ENCODE measurements at places on chromosomes 1 and 21.

DNA sequence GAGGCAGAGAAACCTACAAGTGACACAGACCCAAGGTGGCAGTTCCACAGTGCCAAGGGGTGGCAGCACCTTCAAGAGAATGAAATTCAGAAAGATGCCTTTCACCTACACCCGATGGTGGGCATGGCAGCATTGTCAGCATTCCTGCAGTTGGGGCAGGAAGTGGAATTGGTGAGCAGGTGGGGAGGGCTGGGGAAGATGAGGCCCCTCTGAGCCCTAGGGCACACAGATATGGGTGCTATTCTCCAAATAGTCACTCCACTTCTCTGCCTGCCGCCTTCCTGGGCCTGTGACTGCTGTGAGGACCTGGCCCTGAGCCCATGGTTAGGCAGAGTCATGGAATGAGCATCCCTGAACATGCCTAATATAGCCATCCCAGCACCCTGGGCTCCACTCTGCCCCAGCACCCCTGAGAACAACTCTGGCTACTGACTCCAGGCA is 8.3 kb downstream of the SHISA4 start:
- no peak for DNase-seq

DNA sequence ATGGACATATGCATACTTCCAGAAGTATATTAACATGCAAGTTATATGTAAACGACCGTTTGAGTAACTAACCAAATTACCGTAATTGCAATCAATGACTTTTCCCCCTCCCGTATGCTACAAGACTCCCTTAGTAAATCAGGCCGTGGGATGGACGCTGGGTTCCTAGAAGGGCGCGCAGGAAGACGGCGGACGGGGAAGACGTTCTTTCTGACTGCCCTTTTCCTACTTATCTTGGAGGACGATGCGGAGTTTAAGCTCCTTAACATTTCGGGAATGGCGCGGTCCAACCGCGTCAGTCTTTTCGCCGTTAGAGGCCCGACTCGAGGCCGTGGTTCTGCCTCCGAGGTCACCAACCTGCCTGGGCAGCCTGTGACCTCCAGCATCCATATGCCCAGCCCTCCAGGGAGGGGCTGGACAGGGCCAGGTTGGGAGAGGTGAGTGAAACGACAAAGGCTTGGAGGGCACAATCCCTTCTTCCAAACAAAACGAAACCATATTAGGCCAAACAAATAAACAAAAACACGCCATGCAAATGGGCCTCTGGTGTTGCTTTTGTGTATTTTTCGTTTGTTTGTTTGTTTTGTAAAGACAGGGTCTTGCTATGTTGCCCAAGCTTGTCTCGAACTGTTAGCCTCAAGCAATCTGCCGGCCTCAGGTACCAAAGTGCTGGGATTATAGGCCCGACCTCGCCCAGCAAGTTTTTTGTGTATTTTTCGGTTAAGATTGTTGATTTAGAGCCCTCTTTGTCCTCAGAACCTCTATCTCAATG is 873 bp upstream of the PI4KB start:
- no peak for DNase-seq

DNA sequence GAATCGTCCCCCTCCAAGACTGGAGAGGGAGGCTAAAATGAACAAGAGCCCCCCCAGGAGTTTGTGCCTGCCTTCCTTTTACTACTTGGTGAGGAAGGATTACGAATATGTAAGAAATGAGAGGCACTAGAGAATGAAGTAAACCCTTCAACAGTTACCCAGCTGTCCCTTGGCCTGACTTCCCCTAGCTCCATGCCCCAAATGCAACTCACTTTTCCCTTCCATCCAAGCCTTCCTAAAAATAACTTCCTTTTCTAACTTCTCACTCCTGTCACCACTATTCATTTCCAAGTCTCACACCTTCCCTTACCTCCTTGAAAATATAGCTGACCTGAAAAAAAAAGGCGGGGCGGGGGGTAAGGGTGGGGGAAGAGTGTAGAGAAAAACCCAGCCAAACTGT is 96.6 kb upstream of the HNRNPU start:
- no peak for DNase-seq

DNA sequence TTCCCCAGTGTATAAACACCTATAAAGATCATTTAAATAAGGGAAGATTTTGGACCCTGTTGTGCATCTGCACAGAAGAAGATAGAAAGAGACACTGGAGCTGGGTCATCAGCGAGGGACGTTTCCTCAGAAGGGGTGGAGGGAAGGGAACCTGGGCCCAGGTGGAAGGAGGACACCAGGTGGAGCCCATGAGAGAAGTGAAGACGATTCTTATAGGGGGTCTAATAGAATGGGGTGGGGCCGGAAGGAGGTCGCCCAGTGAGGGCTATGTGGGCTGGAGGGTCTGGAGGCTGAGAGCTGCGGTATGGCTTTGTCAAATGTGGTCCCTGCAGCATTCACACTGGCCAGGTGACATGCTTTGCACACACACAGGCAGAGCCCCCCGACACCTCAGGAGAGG is 13.7 kb downstream of the KIRREL1 start:
- DNase-seq, result no peak

DNA sequence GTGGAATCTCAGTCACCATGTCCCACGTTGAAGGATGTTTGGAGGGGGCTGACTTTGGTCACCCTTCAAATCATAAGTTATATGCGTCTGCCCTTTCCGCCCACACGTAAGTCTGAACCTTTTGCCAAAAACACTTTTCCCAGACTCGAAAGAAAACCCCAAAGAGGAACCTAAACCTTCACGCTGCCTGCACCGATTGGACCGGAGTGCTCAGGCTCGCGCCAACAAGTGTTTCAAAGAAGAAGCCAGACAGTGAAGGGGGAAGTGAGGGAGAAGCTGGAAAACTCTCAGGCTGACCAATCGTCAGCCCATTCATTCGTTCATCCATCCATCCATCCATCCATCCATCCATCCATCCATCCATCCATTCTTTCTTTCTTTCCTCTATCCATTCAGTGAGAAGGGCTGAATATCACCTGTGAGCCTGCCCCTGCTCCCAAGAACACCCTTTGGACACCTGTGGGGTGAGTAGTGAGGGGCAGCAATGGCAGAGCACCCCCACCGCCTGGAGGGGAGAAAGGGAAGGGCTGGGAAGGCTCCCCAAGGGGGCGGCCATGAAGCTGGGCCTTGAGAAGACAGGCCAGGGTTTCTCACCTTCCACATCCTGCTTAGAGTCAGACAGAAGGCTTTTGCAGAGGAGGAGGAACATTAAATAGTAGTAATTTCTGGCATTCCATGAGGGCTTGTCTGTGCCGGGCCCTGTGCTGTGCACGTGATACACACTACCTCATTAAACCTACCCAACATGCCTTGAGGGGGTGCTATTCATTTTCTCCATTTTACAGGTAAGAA is 27.1 kb upstream of the RUNX3 start:
- no peak for DNase-seq

- DNase-seq, result no peak
Observed at GRCh38 chr1:218368686-218369085, 23.6 kb downstream of the TGFB2 start.

GRCh38 chr1:38712046-38712445 is 147.5 kb downstream of the RRAGC start:
- DNase-seq, result no peak

All from Kasumi-1 (cell line).